ENCODE measurements at places on chromosomes 3 and 15.

- DNase-seq: no peak
These were observed 245.7 kb downstream of the ZIC1 start for GRCh38 chr3:147654827-147655226.

DNA sequence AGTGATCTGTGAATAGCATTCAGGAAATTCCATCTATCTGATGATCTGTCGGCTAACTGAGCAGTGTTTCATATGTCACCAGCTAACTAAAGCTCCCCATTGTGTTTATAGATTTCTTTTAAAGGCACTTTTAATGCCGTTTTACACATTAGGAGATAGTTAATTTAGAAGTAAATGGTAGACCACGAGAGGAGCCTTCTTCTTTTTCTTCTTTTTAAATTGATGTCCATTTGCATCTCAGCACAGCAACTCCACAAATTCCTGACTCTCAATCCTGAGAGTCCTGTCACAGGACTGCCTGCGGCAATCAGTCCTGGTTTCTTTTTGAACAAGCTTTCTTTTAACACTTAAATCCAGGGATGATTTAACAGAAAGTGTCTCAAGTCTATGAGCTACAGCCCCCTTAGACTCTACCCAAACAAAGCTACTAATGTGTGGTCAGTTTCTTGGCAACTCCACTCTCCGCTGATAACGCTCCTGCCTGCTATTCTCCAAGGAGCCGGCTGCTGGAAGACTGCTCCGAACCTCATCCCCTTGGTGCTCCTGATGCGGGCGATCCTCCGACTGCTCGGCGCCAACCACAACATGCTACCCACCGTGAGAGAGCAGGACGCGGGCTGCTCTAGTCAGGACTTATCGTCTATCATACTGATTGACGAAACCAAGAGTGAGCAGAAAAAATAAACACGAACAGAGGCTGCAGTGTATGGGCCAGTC lies 421.4 kb downstream of the MECOM start:
- DNase-seq: no peak

DNA sequence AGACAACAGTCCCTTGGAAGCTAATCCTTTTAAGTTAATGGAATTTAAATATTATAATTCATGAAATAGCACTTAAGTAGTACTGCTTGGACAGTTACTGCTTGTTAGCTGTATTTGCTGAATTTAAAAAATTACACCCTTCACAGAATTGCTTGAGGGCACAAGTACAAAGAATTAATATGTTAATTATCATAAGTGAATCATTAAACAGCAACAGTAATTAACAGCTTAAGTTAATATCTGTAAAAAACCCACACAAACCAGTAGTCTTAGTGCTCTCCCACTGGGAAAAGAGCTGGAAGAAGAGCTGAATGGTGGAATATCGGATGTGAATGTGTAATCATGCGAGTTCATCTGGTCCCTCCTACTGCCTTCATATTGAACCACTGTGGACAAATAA lies 232.0 kb downstream of the CD47 start:
- no peak for DNase-seq

DNA sequence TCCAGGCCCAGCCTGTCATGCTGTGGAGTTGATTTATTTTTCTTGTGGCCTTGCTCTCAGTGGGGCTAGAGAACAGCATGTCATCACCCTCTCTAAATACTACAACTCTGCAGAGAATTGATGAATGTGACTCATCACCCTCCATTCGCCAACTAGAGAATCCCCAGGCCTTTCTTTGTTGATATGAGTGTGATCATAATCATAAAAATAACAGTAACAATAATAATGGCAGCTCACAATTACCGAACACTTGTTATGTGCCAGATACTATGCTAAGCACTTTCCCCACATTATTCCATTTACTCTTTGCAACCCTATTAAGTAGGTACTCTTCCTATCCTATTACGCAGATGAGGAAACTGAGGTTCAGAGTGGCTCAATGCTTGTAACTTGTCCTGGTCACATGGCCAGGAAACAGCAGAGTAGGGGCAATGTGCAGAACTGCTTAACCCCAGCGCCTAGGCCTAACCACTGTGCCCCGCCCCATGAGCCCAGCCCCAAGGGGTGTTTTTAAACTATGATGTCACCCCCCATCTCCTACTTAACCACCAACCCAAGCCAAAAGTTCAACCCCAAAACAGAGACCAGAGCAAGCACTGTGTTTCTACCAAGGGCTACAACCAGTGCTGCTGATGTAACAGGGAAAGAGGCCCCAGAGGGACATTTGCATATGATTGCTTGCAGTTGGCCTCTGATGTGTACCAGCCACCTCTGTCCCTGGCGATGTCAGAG lies 104.5 kb downstream of the ADCY5 start:
- no peak for DNase-seq

GRCh38 chr15:100633763-100634075 lies 31.3 kb downstream of the ASB7 start:
- DNase-seq: no peak

DNA sequence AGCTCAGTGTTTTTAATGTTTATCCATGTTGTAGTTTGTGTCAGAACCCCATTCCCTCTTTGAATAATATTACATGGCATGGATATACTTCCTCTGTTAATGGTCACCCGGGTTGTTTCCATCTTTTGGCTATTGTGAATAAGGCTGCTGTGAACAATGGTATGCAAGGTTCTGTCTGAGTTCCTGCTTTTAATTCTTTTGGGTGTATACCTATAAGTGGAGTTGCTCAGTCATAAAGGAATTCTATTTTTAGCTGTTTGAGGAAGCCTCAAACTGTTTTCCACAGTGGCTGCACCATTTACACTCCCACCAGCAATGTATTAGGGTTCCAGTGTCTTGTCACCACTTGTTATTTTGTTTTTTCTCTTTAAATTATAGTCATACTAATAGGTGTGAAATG lies 99.6 kb downstream of the SLC25A26 start:
- DNase-seq: no peak

- DNase-seq: no peak
These were observed 44.5 kb downstream of the OSBPL10 start for GRCh38 chr3:31936420-31937060.

- DNase-seq: no peak
These were observed 45.4 kb downstream of the TJP1 start for GRCh38 chr15:29776859-29777258.

DNA sequence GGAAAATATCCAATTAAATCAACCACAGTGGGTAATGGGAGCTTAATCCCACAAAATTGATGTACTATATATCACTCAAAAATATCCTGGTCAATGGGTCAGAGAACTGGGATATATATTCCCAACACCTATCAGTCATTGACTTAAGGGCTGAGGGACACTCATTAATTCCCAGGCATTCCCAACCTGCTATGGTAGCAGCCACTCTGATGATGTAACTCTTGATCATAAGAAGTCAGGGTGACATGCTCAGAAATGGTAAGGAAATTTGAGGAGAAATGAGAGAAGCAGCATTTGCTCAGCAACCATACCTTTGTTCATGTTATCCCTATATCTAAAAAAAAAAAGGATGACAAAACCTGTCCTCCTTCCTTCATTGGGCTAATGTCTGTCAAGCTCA lies 3.1 kb upstream of the PLOD2 start:
- no peak for DNase-seq

- no peak for DNase-seq
These were observed 35.3 kb upstream of the SEMA4B start for GRCh38 chr15:90165659-90166489.

GRCh38 chr3:47288966-47289910 lies 6.5 kb downstream of the KLHL18 start:
- DNase-seq: no peak

GRCh38 chr15:27092390-27092789 lies 121.4 kb downstream of the GABRG3 start:
- no peak for DNase-seq

DNA sequence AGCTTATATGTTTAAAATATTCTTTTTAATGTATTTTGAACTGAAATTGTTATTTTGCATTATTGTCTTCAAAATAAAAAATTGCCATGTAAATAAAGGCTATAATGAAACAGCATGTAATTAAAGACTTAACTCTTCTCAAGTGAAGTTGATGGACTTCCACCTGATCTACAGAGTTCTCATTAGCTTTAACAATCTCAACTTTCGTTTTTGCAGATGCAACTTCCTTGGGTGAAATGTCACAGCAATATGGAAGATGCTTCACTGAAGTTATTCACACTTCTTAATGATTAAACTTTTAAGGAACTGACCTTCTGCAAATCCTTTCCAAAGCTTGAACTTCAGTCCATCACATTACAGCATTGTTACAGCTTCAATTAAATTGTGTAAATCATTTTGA lies 63.6 kb downstream of the OSTN start:
- DNase-seq: no peak

GRCh38 chr3:177467247-177467985 lies 270.1 kb upstream of the TBL1XR1 start:
- DNase-seq: no peak

GRCh38 chr3:127690106-127690505 lies 17.4 kb downstream of the ABTB1 start:
- DNase-seq: no peak
